CD8-positive, alpha-beta memory T cell (primary cell): ENCODE measurements at places on chromosomes 13 and 19.
A peak's percentile ranks its signal among the peaks of the same experiment; 100 is the strongest.

GRCh38 chr19:1473085-1473851, 5.7 kb downstream of the C19orf25 start:
- DNase-seq, result no peak

- DNase-seq, result no peak
Measured at GRCh38 chr19:9156304-9156703, 16.1 kb downstream of the ZNF317 start.

DNA sequence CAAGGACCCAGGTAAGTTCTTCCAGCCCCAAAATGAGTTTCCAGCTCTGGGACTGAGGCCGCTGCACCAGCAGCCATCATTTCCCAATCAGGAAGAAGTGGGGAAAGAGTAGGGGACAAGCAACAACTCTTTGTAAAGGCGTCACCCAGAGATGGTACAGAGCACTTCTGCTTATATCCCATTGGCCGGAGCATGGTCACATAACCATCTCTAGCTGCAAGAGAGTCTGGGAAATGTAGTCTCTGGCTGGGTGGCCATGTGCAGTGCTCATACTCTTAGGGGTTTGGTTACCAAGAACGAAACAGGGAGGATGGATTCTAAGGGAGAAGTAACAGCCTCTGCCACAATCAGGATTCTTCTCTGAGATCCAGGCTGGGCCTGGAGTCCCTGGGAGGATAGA, 26.3 kb downstream of the CKM start:
- no peak for DNase-seq

GRCh38 chr19:3603121-3603811, 3.4 kb downstream of the TBXA2R start:
- no peak for DNase-seq

DNA sequence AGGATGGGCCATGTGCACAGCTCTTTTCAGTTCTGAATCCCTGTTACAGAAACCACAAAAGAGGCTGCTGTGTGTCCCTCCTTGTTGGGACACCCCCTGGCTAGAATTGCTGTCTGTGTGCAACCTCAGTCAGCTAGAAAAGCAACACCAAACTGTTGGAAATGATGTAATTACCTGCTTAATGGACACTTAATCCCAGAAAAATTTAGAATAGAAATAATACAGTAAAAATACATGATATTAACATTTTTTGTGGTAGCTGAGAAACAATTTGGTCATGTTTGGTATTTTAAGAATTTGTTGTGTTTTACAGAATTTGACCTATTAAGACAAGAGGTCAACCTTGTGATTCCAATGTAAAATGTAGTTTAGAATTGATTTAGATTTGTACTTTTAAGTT, 46.8 kb downstream of the FAM124A start:
- DNase-seq, result no peak

DNA sequence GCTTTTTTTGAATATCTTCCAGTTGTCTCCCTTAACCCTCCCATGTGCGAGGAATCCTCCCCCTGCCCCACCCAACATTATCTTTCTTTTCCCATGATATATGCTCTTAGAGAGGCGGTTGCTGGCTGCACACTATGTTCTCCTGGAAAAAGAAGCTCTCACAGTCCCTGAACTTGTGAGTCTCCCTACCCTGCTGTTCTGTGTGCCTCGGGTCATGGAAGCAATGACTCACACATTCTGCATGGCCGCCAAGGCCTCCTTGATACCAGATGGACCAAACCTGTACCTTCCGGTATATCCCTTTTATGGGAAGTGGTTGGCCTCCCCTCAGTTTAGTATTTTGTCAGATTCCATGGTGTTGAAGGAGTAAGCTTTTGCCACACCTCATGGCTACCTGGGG, 705.4 kb downstream of the SLITRK6 start:
- no peak for DNase-seq

DNA sequence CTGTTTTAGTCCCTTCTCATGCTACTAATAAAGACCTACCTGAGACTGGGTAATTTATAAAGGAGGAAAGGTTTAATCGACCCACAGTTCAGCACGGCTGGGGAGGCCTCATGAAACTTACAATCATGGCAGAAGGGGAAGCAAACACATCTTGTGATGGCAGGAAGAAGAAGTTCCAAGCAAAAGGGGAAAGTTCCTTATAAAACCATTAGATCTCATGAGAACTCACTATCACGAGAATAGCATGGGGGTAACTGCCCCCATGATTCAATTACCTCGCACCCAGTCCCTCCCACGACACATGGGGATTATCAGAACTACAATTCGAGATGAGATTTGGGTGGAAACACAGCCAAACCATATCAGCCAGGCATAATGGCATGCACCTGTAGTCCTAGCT, 13.0 kb upstream of the STRN4 start:
- no peak for DNase-seq

DNA sequence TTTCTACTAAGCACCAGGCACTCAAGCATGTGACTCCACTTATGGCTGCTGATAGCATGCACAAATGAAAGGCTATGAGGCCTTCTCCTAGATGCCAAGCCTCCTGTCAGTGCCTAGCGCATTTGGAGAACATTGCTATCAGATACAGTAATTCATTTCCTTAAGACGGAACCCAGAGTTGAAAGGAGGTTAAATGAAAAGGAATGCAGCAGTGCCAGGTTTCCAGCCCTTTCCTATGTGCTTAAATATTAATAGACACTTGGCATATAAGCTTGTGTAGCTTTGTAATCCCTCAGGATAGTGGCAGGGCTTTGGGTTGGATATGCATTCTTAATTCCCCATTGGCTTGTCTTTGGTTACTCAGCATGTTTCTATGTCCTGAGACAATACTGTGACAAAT, 140.1 kb upstream of the FRY start:
- no peak for DNase-seq

GRCh38 chr19:19050731-19051130, 13.1 kb upstream of the SLC25A42 start:
- no peak for DNase-seq

- no peak for DNase-seq
Measured at GRCh38 chr19:49856574-49857021, 5.6 kb downstream of the PTOV1 start.

GRCh38 chr19:6534451-6535093, 3.7 kb downstream of the TNFSF9 start:
- no peak for DNase-seq

DNA sequence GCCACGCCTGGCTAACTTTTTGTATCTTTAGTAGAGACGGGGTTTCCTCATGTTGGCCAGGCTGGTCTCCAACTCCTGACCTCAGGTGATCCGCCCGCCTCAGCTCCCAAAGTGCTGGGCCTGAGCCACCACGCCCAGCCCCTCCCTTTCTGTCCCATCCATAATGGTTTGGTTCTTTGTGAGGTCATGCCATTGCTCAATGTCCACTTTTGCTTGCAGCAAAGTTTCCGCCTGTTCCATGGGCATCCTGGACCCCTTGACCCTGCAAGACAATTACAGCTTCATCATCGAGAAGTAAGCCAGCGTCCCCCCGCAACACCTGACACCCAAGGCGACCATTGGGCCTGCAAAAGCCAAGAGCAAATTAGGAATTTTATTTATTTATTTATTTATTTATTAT, 16.6 kb downstream of the PRR22 start:
- DNase-seq, result no peak

DNA sequence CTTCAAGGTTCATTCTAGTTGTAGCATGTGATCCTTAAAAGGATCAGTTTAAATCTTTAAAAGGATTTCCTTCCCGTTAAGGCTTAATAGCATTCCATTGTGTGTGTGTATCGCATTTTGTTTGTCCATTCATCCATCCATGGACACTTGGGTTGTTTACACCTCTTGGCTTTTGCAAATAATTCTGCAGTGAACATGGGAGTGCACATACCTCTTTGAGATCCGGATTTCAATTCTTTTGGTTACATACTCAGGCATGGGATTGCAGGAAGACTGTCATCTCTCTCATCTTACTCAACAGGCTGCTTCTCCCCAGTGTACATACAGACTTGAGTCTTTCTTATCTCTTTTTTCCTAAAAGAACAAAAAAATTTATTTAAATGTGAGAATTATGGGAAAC, 1.2 kb downstream of the RNF113B start:
- no peak for DNase-seq

GRCh38 chr13:35599384-35599783, 122.9 kb upstream of the MAB21L1 start:
- no peak for DNase-seq

- no peak for DNase-seq
Measured at GRCh38 chr13:113298043-113298945, 1.3 kb downstream of the LAMP1 start.

GRCh38 chr13:109787135-109787954, 962 bp upstream of the IRS2 start:
- peak; percentile 57 for DNase-seq

GRCh38 chr13:75231235-75231634, 250.7 kb downstream of the TBC1D4 start:
- no peak for DNase-seq

- DNase-seq, result peak; percentile 55
Measured at GRCh38 chr19:4304538-4305256, at the start of gene FSD1. FSD1 (plus strand) TSS chr19:4304598; CDS start chr19:4304747, 149 bp downstream.

GRCh38 chr19:4013886-4014540, 6.5 kb downstream of the PIAS4 start:
- DNase-seq, result no peak

DNA sequence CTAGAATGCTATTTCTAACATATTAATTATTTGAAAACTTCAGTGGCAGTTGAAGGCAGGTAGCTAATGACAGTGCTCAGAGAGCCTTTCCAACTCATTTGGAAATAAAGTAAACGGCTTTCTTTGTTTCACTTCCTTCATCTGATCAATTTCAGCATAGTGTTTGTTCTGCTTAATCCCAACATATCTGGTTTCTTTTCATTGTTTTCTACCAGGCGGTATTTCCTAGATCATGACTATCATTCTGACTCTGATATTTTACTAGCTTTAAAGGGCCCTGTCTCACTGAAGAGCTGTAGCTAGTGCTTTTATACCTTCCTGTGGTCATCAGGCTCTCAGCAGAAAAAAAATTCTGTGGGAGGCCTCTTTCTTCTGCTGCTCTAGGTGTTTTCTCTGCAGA, 178.6 kb downstream of the RBM26 start:
- DNase-seq, result no peak

GRCh38 chr19:47633996-47634395, 25.1 kb downstream of the BICRA start:
- DNase-seq, result no peak

DNA sequence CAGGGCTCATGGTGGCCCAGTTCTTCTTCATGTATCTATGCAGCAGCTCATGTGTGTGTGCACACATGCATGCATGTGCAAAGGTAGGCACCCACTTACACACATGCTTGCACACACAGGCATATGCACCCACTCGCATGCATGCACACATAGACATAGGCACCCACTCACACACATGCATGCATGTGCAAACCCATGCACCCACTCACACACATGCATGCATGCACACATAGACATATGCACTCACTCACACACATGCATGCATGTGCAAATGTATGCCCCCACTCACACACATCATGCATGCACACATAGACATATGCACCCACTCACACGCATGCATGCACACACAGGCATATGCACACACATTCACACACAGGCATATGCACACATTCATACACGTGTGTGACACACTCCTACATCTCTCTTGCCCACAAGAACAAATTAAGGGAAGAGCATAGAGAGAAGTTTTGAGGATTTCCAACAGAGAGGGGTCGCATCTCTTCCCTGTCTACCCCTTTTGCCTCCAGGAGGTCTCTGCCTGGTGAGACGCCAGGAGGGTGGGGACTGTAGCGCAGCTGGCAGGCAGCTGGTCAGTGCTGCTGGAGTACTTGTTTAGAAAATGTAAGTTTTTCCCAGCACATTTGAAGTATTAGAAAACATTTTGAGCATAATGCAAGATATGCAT, 63.9 kb upstream of the ARHGEF7 start:
- DNase-seq, result no peak

- DNase-seq, result no peak
Measured at GRCh38 chr19:6865849-6866248, 21.5 kb upstream of the ADGRE1 start.

- no peak for DNase-seq
Measured at GRCh38 chr13:44453881-44454280, 80.3 kb downstream of the SERP2 start.

DNA sequence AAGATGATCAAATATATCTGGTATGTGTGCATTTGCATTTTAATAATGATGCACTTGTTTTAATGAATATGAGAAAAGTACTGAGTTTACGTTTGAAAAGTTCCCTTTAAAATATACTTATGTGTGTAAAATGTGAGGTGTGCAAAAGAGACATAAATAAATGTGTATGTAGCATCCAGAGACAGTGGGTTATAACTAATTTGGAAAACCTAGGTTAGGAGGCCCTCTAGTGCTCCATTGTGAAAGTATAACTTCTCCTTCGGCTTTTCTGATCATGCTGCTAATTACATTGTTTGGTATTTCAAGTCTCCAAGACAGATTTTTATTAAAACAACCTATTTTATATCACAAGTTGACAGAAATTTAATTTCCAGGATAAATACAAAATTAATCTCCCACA, 30.1 kb downstream of the SCEL start:
- no peak for DNase-seq

- DNase-seq, result peak; percentile 88
Measured at GRCh38 chr19:2503521-2504109, 27.7 kb downstream of the GADD45B start.

DNA sequence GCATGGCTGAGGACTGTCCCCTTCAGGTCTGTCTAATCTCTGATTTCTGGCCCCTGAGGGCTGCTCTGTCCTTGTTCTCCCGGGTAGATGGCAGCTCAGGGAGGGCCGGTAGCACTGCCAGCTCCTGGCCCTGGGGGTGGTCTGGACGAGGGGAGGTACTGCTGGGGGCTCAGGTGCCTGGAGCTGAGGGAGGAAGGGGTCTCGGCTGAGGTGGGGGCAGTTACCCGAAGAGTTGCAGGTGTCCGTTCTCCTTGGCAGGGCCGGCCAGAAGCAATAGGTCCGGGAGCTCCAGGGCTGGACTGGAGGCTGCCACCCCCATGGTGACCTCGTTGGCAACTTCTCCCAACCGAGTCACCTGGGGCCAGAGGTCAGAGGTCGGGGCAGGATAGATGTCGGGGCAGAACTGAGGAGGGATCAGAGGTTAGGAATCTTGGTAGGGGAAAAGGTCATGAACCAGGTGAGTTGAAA, 1.2 kb upstream of the EMC10 start:
- no peak for DNase-seq

- DNase-seq, result no peak
Measured at GRCh38 chr19:2666344-2666994, 36.0 kb downstream of the GNG7 start.

DNA sequence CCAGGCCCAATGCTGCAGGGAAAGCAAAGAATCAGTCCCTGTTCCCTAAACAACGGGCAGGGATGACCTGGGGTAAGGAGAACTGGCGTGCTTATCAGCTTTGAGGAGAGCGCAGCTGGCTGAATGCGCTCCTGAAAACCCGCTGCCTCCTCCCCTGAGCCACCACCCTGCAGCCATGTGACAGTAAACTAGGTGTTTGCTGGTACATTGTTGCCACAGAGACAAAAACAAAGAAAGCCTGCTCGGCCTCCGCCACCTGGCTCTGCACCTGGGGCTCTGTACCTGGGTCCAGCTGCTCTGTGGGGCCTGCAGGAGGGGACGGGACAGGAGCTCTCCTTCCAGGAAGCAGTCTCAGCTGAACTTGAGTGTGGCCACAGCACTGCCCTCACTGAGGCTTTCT, 21.8 kb downstream of the MCF2L start:
- no peak for DNase-seq
